CD8-positive, alpha-beta memory T cell (primary cell): ENCODE measurements at places on chromosomes 11 and 22. TPM values are rescaled to one million over a fixed set of nuclear protein-coding genes. Genes with fewer than 3 reads are reported as not detected.

BTG4 gene
- polyA plus RNA-seq, result not detected

C11orf42 gene
- not detected for polyA plus RNA-seq

HTR3B gene
- not detected for polyA plus RNA-seq

UCP2 gene
- 962 TPM for polyA plus RNA-seq

C11orf86 gene
- polyA plus RNA-seq, result not detected

DUSP18 gene
- polyA plus RNA-seq, result 12.3 TPM

DEUP1 gene
- polyA plus RNA-seq, result not detected

TRIOBP gene
- 13.6 TPM for polyA plus RNA-seq

C1QTNF4 gene
- polyA plus RNA-seq, result not detected

SYT13 gene
- not detected for polyA plus RNA-seq

CTTN gene
- polyA plus RNA-seq, result not detected

MRGPRX3 gene
- polyA plus RNA-seq, result not detected

PANX2 gene
- not detected for polyA plus RNA-seq

IGSF22 gene
- polyA plus RNA-seq, result 6.1 TPM

PAX6 gene
- not detected for polyA plus RNA-seq
